ENCODE measurements at places on chromosomes 12 and 14.

- no peak for DNase-seq
Measured at GRCh38 chr12:64072916-64073575, 149.1 kb downstream of the KICS2 start.

DNA sequence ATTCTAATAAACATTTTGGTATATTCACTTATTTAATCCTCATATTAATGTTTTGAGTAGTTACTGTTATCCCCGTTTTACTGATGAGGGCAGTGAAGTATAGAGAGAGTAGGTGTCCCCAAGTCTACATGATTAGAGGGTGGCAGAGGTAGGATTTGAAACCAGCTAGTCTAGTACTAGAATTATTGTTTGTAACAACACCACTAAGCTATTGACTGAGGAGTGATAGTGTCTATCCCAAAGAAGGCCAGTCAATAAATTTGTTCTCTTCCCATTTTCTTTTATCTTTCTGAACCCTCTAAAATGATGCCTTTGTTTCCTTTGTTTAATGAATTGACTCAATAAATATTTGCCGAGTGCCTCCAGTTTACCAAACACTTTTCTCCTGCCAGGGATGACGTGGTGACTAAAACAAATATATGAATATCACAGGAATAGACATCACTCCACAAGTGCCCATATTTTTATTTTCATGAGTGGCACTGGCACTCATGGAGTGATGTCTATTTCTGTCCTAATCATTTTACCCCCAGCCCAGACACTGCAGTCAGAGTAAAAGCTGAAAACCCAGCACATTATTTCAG, 247.5 kb downstream of the SLC16A7 start:
- no peak for DNase-seq

GRCh38 chr12:49227713-49228112, 37.2 kb upstream of the TUBA1C start:
- DNase-seq: no peak

- no peak for DNase-seq
Measured at GRCh38 chr12:51417826-51418225, 6.8 kb upstream of the SLC4A8 start.

- DNase-seq: no peak
Measured at GRCh38 chr12:27012239-27012981, 1.8 kb downstream of the TM7SF3 start.

DNA sequence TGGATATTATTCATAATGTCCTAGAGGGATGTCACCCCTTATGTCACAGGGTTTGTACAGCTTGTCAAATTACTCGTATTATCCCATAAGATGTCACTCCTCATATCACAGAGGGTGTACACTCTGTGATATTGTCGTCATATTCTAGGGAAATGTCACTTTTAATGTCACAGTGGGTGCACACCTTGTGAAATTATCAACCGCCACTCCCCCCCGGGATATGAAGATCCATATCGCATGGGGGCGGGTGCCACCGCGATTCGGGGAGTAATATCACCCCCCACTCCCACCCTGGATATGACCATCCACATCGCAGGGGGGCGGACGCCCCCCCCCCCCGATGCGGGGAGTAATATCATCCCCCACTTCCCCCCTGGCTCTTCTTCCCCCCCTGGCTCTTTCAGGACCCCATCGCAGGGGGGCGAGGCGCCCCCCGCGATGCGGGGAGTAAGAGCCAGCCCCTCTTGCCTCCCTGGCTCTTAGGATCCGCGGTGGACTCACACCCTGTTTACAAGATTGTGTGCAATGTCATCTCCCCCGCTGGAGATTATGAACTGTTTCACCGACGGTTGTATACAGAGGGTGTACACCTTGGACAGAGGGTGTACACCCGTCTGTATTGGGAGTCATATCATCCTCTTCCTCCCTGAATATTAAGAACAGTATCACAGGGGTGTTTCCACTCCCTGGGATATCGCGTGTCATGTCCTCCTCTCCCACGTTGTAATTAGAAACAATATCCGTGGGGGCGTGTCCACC, 92.8 kb downstream of the FRMD6 start:
- no peak for DNase-seq

GRCh38 chr14:68841016-68841809, 48.3 kb upstream of the ZFP36L1 start:
- no peak for DNase-seq

GRCh38 chr12:71980538-71980937, 41.9 kb downstream of the TPH2 start:
- DNase-seq: no peak

DNA sequence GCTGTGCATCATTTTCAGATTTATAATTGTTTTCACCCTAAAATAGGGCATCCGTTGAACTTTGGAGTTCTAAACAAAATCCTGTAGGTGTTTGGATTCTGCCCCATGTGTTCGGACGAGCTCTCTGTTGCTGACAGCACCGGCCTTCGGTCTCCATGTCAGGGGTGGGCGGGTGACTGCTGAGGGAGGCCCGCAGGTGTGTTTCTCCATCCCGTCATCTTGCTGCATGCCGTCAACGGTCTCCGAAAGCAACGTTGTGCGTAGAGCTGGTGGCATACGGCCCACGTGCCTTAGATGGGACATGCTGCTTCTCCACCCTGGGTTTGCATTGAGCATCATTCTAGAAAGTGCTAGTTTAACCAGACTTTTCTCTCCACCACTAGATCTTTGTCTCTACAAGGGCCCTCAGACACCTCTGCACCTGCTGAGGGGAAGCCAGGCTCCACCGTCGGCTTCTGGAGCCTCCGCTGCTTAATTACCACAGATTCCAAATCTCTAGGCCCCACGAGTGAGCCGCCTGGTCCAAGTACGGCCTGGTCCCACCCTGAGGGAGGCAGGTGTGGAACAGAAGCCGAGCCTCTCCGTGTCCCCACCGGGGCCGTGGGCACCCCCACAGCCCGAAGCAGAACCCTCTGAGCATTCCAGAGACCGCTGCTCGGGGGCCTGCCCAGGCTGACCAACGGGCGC, 15.7 kb upstream of the AMN start:
- DNase-seq: no peak

DNA sequence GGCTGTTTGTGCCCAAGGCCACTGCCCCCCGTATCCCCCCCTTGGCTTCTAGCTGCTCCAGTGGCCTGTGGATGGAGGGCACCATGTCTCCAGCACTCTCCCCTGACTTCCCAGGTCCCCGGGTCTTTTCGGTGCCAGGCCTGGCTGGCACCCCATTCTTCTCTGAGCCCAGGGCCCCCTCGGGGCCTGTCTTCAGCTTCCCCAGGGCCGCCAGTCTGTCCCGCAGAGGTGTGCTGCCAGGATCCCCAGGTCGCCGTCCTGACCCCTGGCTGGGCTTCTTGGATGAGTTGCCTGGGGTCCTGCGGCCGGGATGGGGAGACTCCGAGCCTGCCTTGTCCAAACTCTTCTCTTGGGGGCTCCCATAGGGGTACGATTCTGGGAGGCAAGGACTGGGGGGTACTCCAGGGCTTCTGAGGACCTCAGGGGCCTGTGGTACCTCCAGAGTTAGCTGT, 32.5 kb downstream of the NCKAP5L start:
- no peak for DNase-seq

- no peak for DNase-seq
Measured at GRCh38 chr12:56336361-56337167, 2.1 kb upstream of the IL23A start.

- no peak for DNase-seq
Measured at GRCh38 chr12:57236925-57237595, 7.5 kb downstream of the SHMT2 start.

GRCh38 chr14:23009483-23009938, 432 bp downstream of the C14orf93 start:
- peak; percentile 31 for DNase-seq

- no peak for DNase-seq
Measured at GRCh38 chr14:85041618-85042017, 488.3 kb upstream of the FLRT2 start.

- DNase-seq: peak; percentile 6
Measured at GRCh38 chr14:75979071-75979571, 2.7 kb downstream of the TGFB3 start.

GRCh38 chr12:182381-182892, 31.5 kb downstream of the SLC6A12 start:
- no peak for DNase-seq
